ENCODE measurements at places on chromosomes 12 and 14. TPM values are rescaled to one million over a fixed set of nuclear protein-coding genes. Genes with fewer than 3 reads are reported as not detected.
A peak's percentile ranks its signal among the peaks of the same experiment; 100 is the strongest.

Gene LTBR
- total RNA-seq = 90.1 TPM

Gene AQP2
- total RNA-seq = not detected

Gene OR4Q2
- not detected for total RNA-seq

- H3K27me3 ChIP-seq = no peaks in the 10 kb centered on the region
- H3K4me1 ChIP-seq = no peaks in the 10 kb centered on the region
- peak overlapping the region; percentile 44 for H3K27ac ChIP-seq
- H3K36me3 ChIP-seq = no peaks in the 10 kb centered on the region
- peak overlapping the region; percentile 5 for H3K4me3 ChIP-seq
Measured at GRCh38 chr14:54446161-54446693, 5.1 kb upstream of the CNIH1 start.

- no peak for DNase-seq
- peak overlapping the region; percentile 85 for H3K27ac ChIP-seq
- no peaks in the 10 kb centered on the region for H3K36me3 ChIP-seq
- H3K4me3 ChIP-seq = no peak overlapping the region
- H3K27me3 ChIP-seq = no peaks in the 10 kb centered on the region
Measured at GRCh38 chr12:108804271-108804953, 53.0 kb downstream of the SSH1 start.

Gene RNF10
- 112 TPM for total RNA-seq

GRCh38 chr14:63598807-63599206, 42.9 kb downstream of the WDR89 start:
- H3K4me1 ChIP-seq = no peaks in the 10 kb centered on the region
- no peak overlapping the region for H3K4me3 ChIP-seq
- no peak overlapping the region for H3K27ac ChIP-seq
- DNase-seq = no peak
- no peaks in the 10 kb centered on the region for H3K27me3 ChIP-seq
- no peaks in the 10 kb centered on the region for H3K36me3 ChIP-seq

- DNase-seq = no peak
- H3K36me3 ChIP-seq = no peaks in the 10 kb centered on the region
- H3K4me1 ChIP-seq = no peaks in the 10 kb centered on the region
- no peak overlapping the region for H3K4me3 ChIP-seq
- no peaks in the 10 kb centered on the region for H3K27me3 ChIP-seq
Measured at GRCh38 chr12:1842905-1843640, 22.7 kb downstream of the LRTM2 start.
